DMS79 (cell line): ENCODE measurements at places on chromosomes 2 and 18.
A peak's percentile ranks its signal among the peaks of the same experiment; 100 is the strongest.

- no peak for DNase-seq
These were observed 182.5 kb upstream of the OSR1 start for GRCh38 chr2:19540739-19541525.

GRCh38 chr2:460861-461260 lies 173.0 kb upstream of the ALKAL2 start:
- no peak for DNase-seq

DNA sequence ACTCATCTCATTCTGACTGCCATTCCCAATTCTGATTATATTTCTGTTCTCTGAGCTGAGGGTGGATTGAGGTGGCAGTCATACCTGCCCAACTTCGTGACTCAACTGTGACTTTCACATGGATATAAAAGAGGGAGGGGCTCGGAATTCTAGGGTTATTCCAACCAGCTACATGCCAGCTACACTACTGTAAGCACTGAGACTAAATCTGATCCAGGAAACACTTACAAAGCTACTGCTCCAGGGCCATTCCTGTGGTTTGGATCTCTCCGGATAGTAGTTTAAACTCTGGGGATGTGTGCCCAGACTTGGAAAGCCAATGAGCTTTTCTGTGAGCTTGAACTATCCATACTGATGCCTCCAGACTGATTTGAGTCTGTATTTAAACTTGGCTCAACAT lies 7.9 kb downstream of the MAP2 start:
- no peak for DNase-seq

GRCh38 chr2:69163109-69163508 lies 150.1 kb downstream of the ANTXR1 start:
- no peak for DNase-seq

GRCh38 chr18:61901323-61901986 lies 8.6 kb upstream of the RNF152 start:
- DNase-seq, result no peak

DNA sequence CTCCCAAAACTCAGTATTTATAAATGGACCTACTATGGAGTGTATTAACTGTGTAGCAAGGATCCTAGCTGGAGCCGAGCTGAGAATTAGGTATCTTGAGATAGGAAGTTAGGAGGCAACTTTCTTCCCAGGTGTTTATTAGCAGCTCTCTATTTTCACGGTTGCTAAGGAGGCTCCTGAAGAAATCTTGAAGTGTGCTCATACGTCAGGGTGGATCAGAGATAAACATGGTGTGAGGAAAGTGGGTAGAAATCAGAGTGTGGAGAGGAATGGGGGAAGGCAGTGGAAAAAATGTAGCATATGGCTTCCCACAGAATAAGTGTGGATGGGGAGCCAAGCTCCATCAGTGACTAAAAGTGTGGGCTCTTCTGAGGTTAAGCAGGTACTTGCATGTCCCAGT lies 104.3 kb downstream of the ABCA12 start:
- DNase-seq, result no peak

DNA sequence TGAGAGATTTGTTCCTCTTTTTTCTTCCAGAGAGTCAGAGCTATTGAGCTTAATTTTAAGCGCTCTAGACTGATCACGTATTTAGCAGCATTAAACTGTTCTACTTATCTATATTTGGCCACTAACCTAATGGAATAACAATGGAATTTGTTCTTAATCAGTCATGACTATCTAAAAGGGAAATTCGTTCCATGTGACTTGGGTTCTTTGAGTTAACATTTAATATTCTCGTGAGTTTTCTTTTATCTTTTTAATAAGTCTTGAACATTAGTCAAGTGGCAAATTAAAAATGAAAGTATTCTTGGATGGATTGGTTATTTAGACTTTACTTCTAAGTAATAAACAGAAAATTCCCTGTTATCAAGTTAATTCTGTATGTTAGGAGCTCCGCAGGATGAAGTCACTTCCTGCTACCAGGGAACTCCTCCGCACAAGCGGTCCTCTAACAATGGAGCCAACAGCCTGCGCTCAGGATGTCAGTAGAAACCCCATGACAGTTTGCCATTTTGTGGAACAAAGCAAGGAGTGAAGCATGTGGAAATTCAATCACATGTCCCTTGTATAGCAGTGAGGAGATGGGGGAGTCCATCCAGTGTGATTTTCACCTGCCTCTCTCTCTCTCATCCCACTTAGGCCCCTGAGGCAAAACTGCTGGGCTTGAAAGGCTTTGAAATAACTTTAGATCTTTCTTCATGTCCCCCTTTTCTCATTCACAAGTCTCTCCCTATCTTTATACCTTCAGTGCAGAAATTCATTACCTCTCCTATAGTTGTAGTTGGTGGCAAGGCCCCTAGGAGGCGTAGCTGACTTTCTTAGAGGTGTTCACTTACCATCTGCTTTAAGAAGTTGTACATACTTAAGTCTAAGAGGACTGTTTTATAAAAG lies 138.1 kb downstream of the WDR7 start:
- no peak for DNase-seq

GRCh38 chr2:110124038-110124825 lies 8.6 kb upstream of the MALL start:
- peak; percentile 61 for DNase-seq
